Left ventricle myocardium inferior (tissue), 1 donor: ENCODE measurements at places on chromosomes 7 and 10. TPM values are rescaled to one million over a fixed set of nuclear protein-coding genes. Genes with fewer than 3 reads are reported as not detected.

- DNase-seq = peak; percentile 37
These were observed 234.6 kb downstream of the DIP2C start for GRCh38 chr10:454860-455259.

Gene ARHGAP12
- total RNA-seq = 22.1 TPM

Gene FUOM
- 5.1 TPM for total RNA-seq

DNA sequence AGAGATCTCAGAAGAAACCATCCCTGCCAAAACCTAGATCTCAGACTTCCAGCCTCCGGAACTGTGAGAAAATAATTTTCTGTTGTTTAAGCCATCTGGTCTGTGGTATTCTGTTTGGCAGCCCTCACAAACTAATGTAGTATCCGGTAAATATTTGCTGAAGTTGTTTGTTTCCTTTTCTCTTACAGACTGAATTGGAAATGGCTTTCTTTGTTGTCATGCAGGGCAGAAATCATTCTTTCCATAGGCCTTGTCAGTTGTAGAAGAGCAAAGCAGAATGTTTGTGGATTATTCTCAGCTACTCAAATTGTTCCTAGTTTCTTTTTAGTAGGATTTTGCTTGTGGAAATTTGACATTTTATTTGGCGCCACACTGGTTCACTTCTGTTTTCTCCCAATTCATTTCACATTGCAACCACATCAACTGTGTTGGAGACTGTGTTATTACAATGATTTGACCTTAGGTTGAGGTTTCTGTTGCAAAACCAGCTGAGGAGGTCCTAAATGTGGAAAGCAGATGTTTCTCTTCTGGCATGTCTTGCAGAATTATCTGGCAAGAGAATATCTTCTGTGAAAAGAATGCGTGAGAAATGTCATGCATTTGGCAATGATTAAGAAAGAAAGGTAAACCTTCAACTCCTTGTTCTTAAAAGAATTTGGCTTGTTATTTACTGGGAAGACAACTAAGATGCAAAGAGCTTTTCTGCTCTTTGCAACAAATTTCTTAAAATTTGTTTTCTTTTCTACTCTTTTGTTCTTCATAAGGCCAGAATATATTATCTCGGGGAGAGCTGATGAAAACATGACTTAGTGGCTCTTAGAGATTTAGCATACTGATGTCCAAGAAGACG, 25.8 kb downstream of the ACTA2 start:
- DNase-seq = no peak

DNA sequence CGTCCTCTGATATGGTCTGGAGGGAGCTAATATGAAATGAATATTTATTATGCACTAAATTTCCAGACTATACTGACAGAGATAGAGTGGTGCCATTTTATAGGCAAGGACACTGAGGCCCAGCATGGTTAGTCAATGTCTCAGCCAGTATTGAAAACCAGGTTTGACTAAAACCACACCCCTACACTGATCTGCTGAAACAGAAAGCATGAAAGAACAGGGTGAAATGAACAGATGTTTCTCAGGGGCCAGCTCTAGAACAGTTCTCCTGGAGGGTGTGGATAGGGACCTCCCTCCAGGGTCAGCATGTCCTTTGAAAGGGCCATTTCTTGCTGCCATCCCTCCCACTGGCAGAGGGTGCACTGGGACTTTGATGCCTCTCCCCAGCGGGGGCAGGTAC, 700.5 kb downstream of the GRID1 start:
- no peak for DNase-seq

DNA sequence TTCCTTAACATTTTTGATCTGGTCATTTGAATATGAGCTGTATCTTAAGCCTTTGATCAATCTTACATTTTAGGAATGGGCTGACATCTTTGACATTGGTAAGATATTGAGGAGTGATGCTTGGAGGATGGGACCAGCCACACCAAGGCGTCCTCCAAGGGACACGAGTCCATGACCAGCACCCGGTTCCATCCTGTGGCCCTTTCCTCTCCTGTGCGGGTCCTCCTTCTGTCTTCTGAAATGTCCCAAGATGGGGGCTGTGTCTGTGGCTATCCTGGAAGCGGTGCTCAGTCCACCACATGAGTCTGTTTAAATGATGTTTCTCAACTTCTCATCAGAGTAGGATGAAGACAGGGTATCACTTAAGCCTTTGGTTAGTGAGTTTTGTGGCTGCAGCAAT, 67.3 kb upstream of the SHH start:
- no peak for DNase-seq
